Stimulated activated CD4-positive, alpha-beta T cell treated with anti-CD3 and anti-CD28 coated beads, Interleukin-1b, Interleukin-23, amount 100 ng/mL, for 1 hour (primary cell): ENCODE measurements at places on chromosomes 16 and 17.

DNA sequence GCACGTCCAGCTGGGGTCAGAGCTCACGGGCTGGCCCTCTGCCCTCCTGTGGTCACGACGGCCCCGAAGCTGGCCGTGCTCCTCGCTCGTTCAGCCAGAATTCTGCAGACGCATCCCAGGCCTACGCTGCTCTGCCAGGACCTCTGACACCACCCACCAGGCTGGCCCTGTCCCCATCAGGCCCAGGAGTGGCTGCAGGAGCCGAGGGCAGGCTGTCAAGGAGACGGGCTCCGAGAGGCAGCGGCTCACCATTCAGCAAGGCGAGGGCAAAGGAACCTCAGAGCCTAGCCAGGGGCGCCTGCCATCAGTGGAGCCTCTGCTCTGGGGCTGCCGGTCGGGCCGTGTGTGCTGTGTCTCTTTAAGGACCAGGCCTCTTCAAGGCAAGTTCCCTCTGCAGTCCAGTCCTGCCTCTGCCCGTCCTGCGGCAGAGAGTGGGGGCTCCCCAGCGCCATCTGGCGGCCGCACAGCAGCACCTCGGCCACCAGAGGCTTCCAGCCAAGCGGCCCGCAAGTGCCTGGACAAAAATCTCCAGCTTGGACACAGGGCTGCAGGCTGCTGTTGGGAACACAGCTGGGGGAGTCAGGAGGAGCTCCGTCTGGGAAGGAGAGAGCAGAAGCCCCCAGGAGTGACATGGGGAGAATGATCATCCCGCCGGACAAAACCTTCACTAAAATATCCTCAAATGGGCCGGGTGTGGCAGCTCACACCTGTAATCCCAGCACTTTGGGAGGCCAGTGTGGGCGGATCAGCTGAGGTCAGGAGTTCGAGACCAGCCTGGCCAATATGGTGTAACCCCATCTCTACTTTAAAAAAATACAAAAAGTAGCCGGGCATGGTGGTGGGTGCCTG is 7.4 kb upstream of the ABR start:
- peak; percentile 62 for DNase-seq

GRCh38 chr16:86836503-86837129 is 258.3 kb downstream of the FOXL1 start:
- DNase-seq = no peak

DNA sequence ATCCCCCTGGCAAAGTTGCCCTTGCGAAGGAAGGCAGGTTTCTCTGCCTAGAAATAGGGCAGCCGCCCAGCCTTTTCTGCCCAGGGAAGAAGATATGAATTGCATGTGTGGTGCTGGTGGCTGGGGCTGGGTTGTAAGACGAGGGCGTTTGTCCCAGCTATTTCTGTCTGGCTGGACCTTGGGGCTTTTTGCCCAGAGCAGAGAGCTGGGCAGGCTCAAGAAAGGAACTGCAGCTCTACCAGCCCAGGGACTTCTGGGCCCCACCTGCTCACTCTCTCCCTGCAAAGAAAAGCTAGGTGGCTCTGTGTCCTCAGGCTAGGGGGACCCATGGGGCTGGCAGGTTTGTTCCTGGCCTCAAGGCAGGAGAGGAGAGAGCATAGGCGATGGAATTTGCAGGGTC is 586 bp downstream of the CACNG1 start:
- DNase-seq = no peak

GRCh38 chr16:9323170-9323569 is 231.7 kb downstream of the HAPSTR1 start:
- no peak for DNase-seq

- DNase-seq = no peak
These were observed 59.1 kb downstream of the TIMM22 start for GRCh38 chr17:1055751-1056645.

DNA sequence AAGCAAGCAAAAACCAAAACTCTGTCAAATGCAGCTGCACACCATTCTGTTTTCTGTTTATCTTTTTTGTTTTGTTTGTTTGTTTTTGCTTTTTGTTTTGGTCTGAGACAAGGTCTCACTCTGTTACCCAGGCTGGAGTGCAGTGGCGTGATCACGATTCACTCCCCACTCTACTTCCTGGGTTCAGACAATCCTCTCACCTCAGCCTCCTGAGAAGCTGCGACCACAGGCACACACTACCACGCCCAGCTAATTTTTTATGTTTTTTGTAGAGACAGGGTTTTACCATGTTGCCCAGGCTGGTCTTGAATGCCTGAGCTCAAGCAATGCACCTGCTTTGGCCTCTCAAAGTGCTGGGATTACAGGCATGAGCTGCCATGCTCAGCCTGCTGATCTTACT is 19.3 kb upstream of the SLFN13 start:
- no peak for DNase-seq

GRCh38 chr17:6868582-6868981 is 37.1 kb upstream of the TEKT1 start:
- DNase-seq = no peak

DNA sequence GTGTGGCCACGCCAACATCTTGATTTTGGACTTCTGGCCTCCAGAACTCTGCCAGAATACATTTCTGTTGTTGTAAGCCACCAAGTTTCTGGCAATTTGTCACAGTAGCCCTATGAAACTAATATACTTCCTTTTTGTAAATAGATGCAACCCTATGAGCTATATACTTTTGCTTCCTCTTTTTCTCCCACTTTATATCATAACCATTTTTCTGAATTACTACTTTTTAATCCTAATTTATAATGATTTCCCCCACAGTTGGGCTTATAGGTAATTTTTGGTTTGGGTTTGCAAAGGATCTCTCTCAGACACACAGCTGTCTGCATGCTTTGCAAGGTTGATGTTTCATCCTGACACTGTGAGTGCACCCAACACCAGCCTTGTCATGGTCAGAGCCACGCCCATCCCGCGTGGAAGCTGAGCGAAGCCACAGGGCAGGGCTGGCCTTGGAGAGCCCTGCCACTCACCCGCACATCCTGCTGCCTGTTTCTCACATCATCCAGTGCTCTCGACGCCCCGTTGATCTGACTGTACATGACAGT is 5.8 kb downstream of the TRIM25 start:
- no peak for DNase-seq

DNA sequence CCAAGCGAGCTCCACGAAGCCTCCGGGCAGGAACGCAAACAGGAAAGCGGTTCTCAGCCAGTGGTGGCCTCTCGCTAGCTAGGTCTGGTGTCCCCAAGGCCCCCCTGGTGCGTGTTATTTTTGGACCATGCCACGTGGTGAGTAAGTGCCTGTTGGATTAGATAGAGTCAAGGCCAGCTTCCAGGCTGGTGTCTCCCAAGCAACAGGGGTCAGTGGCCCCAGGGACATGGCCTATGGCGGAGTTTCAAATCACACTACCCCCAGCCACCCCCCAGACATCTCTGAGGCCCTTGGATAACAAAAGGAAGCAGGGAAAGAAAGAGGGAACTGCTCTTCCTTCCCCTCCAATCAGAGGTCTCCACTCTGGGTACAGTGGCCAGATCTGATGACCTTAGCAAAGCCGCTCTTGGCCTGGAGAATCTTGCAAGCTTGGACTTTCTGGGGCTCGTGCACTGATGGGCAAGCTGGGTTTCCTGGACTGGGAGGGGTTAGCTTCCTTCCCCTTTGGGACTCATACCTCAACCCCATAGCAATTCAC is 58.2 kb downstream of the MAF start:
- DNase-seq = no peak

- no peak for DNase-seq
These were observed 11.7 kb upstream of the SCNN1B start for GRCh38 chr16:23290189-23291062.

GRCh38 chr17:80546267-80546666 is 1.6 kb downstream of the RPTOR start:
- no peak for DNase-seq

DNA sequence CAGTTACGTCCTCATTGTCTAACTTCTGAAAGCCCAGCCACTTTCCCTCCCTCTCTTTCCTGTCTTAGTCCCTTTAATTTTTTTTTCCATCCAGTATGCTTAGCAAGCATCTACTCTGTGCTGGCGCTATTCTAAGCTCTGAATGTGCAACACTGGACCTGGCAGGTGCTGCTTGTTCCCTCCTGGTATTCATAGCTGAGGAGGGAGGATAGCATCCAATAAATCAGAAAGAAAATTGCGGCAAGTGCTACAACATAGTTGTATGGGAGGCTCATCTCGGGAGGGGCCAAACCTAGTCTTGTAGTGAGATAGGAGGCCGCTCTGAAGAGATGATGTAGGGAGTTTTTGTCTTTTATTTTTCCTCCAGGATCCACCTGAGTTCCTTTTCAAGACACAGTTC is 457.3 kb upstream of the HSBP1 start:
- no peak for DNase-seq

DNA sequence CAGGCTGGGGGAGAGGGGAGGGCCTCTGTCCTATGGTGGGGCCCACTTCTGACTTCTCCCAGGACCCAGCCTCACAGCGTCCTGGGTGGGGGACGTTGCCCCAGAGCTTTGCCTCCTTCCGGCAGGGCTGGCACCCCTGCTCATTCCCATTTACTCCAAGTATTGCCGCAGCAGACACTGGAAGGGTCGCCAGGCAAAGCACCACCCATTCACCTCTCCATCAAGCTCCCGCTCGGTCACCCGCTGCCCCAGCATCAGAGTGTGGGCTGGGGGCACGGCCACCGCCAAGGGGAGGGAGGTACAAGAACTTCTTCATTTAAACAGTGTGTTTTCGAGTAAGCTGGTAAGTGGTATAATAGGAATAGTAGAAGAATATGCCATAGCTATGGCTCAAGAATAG is 52.8 kb upstream of the GNG13 start:
- no peak for DNase-seq

GRCh38 chr17:77686903-77687302 is 271.6 kb upstream of the TNRC6C start:
- DNase-seq = no peak
